Type B pancreatic cell (in vitro differentiated cells): ENCODE measurements at places on chromosomes 6 and 20. TPM values are rescaled to one million over a fixed set of nuclear protein-coding genes. Genes with fewer than 3 reads are reported as not detected.
A peak's percentile ranks its signal among the peaks of the same experiment; 100 is the strongest.

Gene C6orf52
- 3.5 and 3.7 TPM in 2 replicates for total RNA-seq

Gene LYRM4
- total RNA-seq, result 25.2 and 39.5 TPM in 2 replicates

Gene LHFPL5
- not detected in 2 replicates for total RNA-seq

DNA sequence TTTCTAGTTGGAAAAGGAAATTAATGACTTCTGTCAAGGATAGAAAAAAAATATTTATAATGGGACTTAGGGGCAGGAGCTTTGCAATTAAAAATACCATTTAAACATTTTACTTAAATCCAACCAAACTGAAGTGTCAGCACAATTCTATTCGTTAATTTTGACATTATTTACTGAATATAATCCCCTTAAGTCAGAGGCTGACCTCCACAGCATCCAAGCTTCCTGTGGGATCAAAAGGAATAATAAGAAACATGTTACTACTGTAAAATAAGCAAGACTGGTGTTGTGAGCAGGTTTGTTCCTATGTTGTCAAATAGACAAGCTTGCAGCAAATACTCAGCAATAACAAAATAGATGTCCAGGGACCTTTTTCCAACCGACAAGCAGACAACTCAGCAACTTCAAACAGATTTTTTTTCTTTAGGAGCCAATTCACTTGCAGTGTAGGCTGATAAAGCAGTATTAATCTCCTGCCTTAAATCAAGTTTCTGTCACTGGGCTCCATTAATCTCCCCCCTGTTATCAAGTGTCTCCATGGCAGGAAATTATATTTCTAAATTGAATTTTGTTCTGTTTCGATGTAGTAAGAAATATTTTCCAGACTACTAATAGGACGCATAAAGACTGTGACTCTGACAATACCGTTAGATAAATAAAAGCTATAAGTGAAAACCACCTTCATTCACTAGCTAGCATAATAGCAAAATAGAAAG lies 157.4 kb downstream of the HACE1 start:
- DNase-seq, result no peak

DNA sequence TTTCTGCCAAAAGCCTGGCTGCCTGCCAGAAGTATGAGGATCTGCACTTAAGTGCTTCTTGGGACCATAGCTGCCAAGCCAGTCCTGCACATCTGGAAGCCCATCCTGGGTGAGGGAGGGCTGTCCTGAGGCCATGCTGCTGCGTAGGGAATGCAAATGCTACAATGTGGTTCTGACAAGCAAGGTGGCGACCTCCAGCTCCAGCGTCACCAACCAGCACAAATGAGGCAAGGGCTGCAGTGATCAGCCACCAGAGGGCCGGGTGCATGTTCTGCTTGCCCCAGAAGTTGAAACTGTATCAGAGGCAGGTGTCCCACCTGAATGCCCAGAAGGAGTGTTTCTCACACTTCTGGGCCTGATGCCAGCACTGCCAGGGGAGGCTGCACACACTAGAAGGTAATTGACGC lies 99.1 kb upstream of the KCNQ5 start:
- DNase-seq, result no peak

DNA sequence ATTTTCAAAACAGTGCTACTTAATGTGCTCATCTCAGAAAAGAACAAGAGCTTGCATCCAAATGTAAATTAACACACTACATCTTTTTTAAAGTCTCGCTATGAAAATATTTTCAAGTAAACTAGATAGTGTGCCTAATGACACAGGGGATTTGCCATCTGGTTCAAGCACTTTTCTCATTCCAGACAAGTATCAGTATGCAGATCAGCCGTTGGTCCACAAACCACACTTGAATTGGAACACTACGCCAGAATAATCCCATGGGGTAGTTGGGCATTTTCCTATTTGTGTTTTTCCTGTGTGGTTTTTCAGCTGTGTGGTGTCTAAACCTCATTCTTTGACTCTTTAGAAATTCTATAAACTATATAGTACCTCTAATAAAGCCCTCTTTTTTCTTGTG lies 256.2 kb downstream of the EPHA7 start:
- DNase-seq, result no peak

- DNase-seq, result no peak
Observed at GRCh38 chr6:118080547-118080946, 173.5 kb downstream of the SLC35F1 start.

DNA sequence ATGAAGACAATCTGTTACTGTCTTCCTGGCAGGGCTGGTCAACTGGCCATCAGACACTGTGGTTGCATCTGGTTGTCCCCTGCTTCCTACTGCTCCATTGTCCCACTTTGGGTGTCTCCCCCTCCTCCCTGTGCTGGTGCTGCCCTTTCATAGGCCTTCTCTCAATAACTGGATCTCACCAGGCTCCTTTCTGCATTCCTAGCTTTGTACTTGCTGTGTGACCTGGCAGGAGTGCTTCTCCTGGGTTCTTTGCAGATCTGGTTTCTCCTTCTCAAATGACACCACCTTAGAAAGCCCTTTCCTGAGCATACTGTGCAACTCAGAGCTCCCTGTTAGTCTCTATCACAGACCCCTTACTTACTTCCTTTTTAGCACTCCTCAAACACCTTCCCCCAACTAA lies 223.0 kb downstream of the BCKDHB start:
- no peak for DNase-seq

DNA sequence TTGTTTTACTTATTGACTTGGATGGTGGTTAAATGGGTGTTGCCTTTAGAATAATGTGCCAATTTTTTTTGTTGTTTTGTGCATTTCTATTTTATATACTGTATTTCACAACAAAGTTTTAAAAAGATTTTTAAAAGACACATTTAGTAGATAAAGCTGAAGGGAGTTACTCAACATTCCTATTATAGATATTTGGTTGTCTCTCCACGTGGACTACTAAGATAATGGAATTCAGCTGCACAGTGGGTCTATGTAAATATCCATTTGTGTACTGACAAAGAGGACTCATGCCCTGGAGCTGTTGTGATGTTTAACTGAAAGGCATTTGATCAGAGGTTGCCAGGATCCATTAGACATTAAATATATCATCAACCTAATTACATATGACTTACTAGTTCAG lies 23.2 kb upstream of the FAM135A start:
- no peak for DNase-seq

DNA sequence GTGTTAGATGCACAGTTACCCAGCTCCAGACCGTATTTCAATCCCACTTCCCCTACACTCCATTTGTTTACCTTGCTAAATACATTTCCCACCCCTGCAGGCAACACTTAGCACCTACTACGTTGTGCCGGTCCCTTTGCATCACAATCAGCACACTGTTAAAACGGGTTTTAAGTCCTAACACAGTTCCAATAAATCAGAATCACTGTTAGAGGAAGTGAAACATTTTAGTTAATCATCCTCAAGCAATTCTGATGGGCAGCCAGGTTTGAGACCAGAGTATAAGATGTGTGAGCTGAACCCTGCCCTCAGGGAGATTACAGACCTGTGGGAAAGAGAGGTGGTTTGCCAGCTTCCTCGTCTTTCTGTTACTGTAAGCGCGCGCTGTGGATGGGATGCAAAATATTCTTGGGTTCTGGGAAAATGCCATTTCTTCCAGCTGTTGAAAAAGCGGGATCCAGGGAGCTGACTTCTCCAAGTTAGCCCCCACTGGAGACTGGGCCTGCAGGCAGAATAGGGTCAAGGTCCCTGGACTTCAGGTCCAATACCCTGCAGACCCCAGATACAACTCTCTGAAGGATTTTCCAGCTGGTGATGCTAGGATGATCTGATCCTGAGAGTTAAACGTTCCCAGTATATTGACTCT lies 3.1 kb downstream of the ZCCHC3 start:
- DNase-seq, result no peak

GRCh38 chr6:33170176-33171015 lies 21.9 kb downstream of the COL11A2 start:
- no peak for DNase-seq

DNA sequence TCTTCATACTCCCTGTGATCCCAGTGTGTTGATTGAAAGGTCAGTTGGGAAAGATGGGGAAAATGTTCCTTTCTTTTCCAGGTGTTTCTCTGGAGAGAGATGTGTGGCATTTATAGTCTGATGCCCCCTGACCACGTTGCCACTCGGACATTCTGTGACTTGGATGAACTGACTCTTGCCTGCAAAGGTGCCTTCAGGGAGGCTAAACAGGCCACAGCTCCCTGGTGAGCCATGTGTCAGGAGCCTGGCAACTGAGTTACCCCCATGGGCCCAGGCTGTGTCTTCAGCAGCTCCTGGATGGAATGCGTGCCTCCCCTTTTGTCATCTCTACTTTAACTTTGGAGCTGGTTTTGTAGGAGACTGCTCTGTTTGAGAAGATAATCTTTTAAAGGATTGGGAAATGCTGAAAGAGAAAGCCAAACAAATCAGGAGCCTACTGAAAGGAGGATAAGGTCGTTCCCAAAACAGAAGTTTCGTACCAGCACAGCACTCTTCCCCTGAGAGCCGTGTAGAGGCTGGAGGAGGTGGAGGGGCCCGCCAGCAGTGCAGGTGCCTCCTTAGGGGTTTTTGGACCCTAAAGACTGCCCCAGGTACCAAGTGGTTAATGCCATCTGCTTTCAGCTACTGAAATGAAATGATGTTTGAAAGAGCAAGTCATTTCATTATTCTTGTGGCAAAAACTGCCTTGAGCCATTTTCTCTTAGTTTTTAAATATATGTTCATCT lies 322.8 kb downstream of the ZFAND3 start:
- no peak for DNase-seq

- no peak for DNase-seq
Observed at GRCh38 chr6:6319952-6320811, at the start of gene F13A1. Gene F13A1, minus strand, starts transcription at chr6:6320662. Its CDS starts 1,998 bp downstream, at chr6:6318664.

DNA sequence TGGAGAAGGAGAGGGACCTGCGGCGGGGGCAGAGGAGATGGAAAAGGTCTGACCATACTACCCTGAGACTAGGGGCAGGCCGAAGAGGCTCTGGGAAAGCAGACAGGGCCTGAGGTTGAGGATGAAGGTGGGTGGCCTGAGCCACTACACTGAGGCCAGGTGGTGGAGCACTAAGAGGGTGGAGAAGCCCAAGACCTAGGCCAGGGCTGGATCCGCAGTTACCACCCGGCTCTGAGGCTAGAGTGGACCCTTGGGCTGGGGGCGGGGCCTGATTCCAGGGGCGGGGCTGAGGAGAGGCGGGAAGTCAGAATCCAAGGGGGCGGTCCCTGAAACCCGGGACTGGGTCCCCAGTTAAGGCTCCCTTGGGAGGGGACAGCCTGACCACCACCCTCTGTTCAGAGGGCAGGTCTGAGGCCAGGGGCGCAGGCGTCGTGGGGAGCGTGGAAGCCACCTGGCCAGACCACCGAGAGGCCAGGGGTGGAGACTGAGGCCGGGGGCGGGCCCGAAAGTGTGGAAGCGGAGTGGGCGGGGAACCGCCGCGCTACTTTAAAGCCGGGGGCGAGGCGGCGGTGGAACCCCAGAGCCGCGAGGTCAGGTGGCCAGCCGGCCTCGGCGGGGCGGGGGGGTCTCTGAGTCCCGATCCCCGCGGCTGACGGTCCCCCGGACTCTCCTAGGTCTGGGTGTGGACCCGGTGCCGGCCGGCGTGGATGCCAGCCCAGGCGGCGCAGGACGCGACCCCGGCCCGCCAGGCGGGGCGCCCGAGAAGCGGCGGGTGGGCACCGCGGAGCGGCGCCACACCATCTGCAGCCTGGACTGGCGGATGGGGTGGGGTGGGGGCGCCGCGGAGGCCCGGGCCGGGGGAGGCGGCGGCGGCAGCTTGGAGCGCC lies 8.3 kb downstream of the CCM2L start:
- peak; percentile 87 for DNase-seq

DNA sequence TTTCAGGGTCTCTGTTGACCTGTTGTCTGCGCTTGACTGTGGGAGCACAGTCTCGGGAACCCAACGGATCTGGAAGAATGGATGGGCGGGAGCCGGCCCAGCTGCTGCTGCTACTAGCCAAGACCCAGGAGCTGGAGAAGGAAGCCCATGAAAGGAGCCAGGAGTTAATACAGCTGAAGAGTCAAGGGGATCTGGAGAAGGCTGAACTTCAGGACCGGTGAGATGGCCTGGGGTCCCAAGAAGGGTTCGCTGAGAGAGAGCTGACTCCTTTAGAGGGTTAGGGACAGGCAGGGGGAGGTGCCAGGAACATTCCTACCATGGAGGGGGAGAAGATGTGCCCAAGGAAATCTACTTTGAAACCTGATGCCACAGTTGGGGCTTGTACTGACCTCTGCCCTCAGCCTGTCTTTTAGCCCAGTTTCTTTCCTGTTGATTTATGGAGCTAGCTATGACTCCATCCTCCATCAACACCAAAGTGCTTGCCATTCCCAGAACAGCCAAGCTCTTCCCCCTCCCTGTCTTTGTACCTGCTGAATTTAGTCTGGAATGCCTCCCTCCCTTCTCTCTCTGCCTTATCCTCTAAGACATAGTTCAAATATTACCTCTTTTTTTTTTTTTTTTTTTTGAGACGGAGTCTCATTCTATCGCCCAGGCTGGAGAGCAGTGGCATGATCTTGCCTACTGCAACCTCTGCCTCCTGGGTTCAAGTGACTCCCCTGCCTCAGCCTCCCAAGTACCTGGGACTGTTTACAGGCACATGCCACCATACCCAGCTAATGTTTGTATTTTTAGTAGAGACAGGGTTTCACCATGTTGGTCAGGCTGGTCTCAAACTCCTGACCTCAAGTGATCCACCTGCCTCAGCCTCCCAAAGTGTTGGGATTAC lies 12.2 kb downstream of the CEP250 start:
- DNase-seq, result no peak

DNA sequence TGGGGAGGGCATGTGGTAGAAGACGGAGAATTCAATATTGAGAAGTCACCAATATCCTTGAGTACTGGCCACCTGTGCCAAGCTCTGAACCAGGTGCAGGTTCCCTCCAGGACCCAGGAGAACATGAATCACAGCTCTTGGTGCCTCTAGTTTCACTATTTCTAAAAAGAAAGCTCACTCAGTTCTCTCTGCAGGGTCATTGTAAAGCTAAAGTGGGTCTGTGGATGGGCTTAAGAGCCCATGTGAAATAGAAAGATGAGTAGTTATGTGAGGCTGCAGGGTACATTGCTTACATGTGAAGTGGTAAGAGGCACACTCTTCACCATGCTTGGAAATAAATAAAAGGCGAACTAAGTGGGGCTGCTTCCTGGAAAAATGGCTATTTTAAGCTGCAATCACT lies 43.6 kb downstream of the ZNF831 start:
- no peak for DNase-seq

DNA sequence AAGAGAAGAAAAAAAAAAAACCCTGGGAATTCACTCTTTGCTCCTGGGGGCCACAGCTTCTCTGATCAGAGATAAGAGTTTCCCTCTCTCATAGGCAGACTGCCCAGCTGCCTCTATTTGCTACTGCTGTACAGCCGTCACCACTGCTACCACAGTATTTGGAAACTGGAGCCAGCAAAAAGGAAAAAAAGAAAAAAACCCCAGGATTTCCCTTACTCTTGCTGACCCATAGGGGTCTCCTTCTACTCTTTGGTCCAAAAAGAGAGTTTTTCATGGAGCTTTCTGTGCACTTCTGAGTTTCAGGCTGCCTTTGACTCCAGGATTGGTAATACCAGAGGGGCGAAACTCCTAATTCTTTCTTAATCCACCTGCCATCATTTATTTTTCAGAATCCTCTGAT lies 89.7 kb downstream of the MDGA1 start:
- DNase-seq, result no peak

DNA sequence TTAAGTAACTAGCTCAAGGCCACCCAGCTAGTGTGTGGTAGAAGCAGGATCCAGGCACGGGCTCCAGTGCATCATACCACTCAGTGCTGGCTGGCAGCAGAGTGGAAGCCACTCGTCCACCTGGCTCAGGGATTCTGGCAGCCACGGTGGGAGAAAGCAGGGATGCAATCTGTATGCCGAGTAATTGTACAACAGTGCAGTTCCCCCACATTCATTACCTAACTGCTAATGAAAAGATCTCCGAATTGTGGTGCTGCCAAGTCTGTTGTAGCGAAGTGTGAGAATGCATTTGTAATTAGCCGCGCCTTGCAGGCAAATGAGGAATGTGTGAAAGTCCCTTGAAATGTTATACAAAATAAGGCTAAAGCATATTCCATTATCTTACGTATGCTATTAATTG lies 29.0 kb downstream of the KCNG1 start:
- no peak for DNase-seq
